ENCODE measurements at places on chromosomes 3 and 15.

- DNase-seq = peak; percentile 58
Observed at GRCh38 chr15:71743861-71744382, 66.4 kb upstream of the NR2E3 start.

- DNase-seq = no peak
Observed at GRCh38 chr3:14441920-14442300, 39.5 kb downstream of the SLC6A6 start.

- no peak for DNase-seq
Observed at GRCh38 chr3:148845756-148846395, 18.3 kb downstream of the CPB1 start.

GRCh38 chr3:38327335-38328009 lies 19.1 kb upstream of the XYLB start:
- no peak for DNase-seq

All from CD4-positive, alpha-beta T cell treated with Interleukin-17A for 1 hour (primary cell).